ENCODE measurements at places on chromosomes 16 and 17. TPM values are rescaled to one million over a fixed set of nuclear protein-coding genes. Genes with fewer than 3 reads are reported as not detected.

The GDPD1 gene
- total RNA-seq: 2.2 TPM

DNA sequence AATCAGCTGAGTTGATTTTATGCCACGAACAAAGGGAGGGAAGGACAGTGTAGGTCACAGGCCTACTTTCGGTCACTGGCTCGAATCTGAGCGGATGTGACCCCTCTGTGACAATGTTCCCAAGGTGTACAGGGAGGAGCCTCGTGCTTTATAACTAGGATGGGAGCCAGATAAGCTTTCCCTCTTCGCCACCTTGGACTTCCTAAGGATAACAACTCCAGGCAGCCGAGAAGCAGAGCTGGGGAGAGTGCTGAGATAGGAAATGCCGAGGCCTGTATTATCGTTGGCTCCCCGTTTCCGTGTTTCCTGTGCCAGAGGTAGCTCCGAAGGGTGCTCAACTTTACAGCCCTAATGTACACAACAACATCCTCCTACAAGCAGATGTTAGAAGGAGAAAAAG, 217.8 kb upstream of the IRX3 start:
- DNase-seq: no peak

The CSH1 gene
- not detected for total RNA-seq

The GUCY2D gene
- 0.49 TPM for total RNA-seq

DNA sequence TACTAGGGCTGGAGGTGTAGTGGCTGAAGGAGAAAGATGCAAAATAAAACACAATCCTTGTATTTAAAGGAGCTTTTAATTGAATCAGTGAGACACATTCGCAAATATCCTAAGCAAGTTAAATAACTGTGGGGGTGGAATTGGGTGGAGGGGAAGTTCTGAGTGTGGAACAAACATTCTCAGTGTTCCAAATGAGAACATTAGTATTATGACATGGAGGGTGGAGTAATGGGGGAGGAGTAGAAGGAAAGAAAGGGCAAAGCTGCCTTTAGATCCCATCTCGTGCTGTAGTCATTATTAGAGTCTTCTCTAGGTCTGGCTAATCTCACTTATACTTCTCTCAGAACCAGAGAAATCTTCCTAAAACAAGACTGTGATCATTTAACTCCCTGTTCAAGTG, 169.7 kb downstream of the ANKFN1 start:
- DNase-seq: no peak

The CEP112 gene
- total RNA-seq: 2.0 TPM

The SSTR5 gene
- not detected for total RNA-seq

DNA sequence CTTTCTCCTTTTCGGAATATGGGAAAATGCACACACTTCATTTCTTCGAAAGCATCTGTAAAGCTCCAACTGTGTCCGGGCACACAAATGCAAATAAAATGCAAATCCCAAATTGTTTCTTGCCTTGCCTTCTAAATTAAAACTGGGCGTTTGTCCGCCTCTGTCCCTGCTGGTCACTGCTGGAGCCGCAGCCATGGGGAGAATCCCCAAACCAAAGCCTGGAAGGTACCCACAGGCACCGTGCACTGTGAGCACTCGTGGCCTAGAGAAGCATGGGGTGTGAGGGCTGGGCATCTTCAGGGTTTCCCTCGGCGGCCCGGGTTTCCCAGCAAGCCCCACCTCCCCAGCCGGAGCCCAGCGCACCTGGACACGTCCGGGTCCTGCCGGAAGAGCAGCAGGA, 2.9 kb downstream of the SLC47A2 start:
- DNase-seq: no peak

- no peak for DNase-seq
Observed at GRCh38 chr17:82320956-82321927, 3.8 kb upstream of the CD7 start.

DNA sequence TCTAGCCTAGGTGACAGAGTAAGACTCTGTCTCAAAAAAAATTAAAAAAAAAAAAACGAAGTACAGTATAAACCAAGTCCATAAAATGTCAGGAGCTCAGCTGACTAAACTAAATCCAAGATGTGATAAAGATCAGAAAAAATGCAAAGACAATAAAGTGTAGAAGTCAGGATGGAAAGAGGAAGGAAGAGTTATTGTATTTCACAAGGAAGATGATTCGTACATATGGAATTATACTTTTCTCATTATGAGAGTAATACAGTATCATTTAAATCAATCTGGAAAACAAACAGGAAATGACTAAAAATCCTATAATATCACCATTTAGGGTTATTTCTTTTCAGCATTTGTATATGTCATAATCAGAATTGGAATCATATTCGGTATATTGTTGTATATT, 11.4 kb upstream of the APOH start:
- peak; percentile 9 for DNase-seq

The KRTAP17-1 gene
- not detected for total RNA-seq
